Right cardiac atrium (tissue), 5 donors: ENCODE measurements at places on chromosomes 16 and 17. TPM values are rescaled to one million over a fixed set of nuclear protein-coding genes. Genes with fewer than 3 reads are reported as not detected.

ITGB3 gene
- total RNA-seq, result 11.9 TPM

MGAT5B gene
- not detected for total RNA-seq

- peak; percentile 86 for DNase-seq
Observed at GRCh38 chr16:29745853-29746345, at the start of gene C16orf54. Gene C16orf54, minus strand, starts transcription at chr16:29745990. Its CDS starts 1,039 bp downstream, at chr16:29744951.

PRSS21 gene
- total RNA-seq, result not detected

DNA sequence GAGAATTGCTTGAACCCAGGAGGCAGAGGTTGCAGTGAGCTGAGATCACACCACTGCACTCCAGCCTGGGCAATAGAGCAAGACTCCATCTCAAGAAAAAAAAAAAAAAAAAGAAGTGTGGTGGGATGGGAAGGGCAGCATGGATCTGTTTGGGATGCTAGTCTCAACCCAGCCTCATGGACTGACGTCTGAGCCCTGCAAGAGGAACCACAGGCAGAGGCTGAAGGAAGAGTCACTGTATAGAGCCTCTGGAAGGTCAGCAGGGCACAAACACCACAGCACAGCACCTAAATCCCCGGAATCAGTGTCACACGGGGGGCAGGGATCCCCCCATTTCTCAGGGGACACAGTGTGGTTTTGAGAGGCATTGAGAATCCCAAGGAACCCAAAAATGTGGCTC, 10.9 kb upstream of the CXCL16 start:
- DNase-seq, result no peak

- DNase-seq, result no peak
Observed at GRCh38 chr17:3603119-3603869, 5.9 kb downstream of the TRPV1 start.

GRCh38 chr17:40724656-40725055, 21.1 kb upstream of the KRT24 start:
- no peak for DNase-seq

MT1F gene
- total RNA-seq, result 1.8 TPM

NOG gene
- 1.1 TPM for total RNA-seq

RBFOX1 gene
- total RNA-seq, result 55.9 TPM

GRCh38 chr17:63395075-63395805, 50.9 kb downstream of the CYB561 start:
- no peak for DNase-seq

PRAC1 gene
- not detected for total RNA-seq

DNA sequence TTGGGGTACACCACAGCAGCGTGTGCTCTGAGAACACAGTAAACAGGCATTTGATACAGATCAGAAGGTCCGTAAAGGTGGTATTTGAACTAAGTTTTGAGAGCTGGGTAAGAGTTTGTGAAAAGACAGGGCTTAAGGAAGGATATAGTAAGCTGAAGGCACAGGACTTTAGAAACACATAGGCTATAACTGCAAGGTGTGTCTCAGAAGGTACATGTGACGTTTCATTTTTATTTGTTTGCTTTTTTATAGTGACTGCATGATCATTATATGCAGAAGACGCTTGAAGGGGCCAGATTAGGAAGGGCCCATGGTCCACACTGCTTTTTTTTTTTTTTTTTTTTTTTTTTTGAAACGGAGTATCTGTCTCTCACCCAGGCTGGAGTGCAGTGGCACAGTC, 644.6 kb downstream of the WWOX start:
- no peak for DNase-seq

DNA sequence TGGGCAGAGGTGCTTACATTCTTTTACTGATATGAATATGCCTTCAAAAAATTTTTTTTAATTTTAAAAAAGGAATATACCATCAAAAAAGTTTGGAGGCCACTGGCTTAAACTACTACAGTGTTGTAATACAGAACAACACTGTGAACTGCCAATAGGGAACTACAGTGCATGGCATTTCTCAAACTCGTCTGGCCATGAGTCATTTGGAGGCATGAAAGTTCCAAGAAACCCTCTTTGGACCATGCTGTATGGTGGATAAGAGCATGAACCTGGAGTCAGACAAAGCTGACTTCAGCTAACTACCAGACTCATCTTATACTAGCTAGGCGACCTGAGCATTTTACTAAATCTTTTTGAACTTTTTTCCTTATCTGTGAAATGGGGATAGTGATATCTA, 9.2 kb upstream of the NF1 start:
- DNase-seq, result no peak
